ENCODE measurements at places on chromosomes 11 and 22. TPM values are rescaled to one million over a fixed set of nuclear protein-coding genes. Genes with fewer than 3 reads are reported as not detected.

- DNase-seq, result no peak
Measured at GRCh38 chr11:46912526-46913150, 5.7 kb downstream of the LRP4 start.

- no peak for DNase-seq
Measured at GRCh38 chr11:84218318-84218717, 932.2 kb upstream of the CCDC90B start.

- DNase-seq, result no peak
Measured at GRCh38 chr11:112903340-112903739, 57.9 kb upstream of the NCAM1 start.

The THAP12 gene
- 71.8 TPM for polyA plus RNA-seq

The DCHS1 gene
- 41.7 TPM for polyA plus RNA-seq

The MRPL23 gene
- polyA plus RNA-seq, result 53.8 TPM

The RBMXL2 gene
- polyA plus RNA-seq, result 0.12 TPM

The LRRC4C gene
- polyA plus RNA-seq, result 13.3 TPM

All from renal pelvis (tissue), 12 donors.